Thymus (tissue), 14 donors: ENCODE measurements at places on chromosomes 13 and 19. TPM values are rescaled to one million over a fixed set of nuclear protein-coding genes. Genes with fewer than 3 reads are reported as not detected.

The CHST8 gene
- 0.23 TPM for polyA plus RNA-seq

The SNAPC2 gene
- polyA plus RNA-seq: 16.0 TPM

The SMIM44 gene
- polyA plus RNA-seq: not detected

The TMEM145 gene
- polyA plus RNA-seq: 0.78 TPM

The KLF5 gene
- 78.5 TPM for polyA plus RNA-seq

The SOX1 gene
- 0.02 TPM for polyA plus RNA-seq

The MRPL4 gene
- polyA plus RNA-seq: 41.0 TPM

The YJEFN3 gene
- polyA plus RNA-seq: 37.1 TPM

The SELENOV gene
- not detected for polyA plus RNA-seq

The KL gene
- 0.80 TPM for polyA plus RNA-seq

The CACNG8 gene
- 0.05 TPM for polyA plus RNA-seq

The S1PR2 gene
- 2.4 TPM for polyA plus RNA-seq

The ZIM2 gene
- polyA plus RNA-seq: 0.05 TPM

The MAMSTR gene
- polyA plus RNA-seq: 1.2 TPM

The ZNF573 gene
- 1.8 TPM for polyA plus RNA-seq

The ZNF433 gene
- polyA plus RNA-seq: 6.3 TPM

The ATP12A gene
- polyA plus RNA-seq: 2.2 TPM

The ZNF628 gene
- polyA plus RNA-seq: 4.8 TPM

The ZNF99 gene
- 0.02 TPM for polyA plus RNA-seq

The ZNF304 gene
- polyA plus RNA-seq: 7.9 TPM
